ENCODE measurements at places on chromosomes 2 and 18. TPM values are rescaled to one million over a fixed set of nuclear protein-coding genes. Genes with fewer than 3 reads are reported as not detected.

Gene AQP4
- total RNA-seq: not detected

DNA sequence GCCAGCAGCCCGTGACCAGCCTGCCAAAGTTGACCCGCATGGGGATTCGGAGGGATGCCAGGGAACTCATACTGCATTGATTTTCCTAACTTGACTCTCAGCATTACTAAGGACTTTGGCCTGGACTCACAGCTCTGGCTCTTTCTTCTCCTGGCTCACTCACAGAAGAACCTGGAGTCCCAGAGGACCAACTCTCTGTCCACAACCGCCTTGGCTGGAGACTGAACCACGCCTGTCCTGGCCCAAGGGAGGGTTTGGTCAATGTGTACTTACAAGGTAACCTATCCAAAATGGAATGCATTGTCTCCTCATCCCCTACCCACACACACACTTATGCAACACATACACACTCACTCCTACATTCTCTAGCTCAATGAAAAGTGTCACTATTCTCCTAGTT is 135.6 kb upstream of the KLHL29 start:
- DNase-seq: peak; percentile 88

Gene CFAP53
- not detected for total RNA-seq

GRCh38 chr18:36780748-36781147 is 48.1 kb downstream of the TPGS2 start:
- DNase-seq: no peak

DNA sequence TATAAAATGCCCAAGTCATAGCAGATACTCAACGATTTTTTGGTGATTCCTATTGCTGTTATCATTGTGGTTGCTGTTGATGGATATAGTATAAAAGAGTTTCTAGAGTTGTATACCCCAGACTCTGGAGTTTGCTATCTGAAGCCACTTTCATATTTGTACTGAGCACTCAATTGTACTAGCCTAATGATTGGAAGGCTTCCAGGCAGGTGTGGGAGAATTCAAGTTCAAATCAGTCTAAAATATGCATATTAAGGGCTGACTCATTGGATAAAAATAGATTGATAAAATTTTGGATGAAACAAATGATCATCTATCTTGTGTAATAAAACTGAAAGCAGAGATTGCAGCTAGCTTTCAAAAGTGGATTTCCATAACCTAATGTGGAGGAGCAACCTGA is 122.9 kb downstream of the NEB start:
- DNase-seq: no peak

GRCh38 chr2:187302586-187302985 is 145.5 kb downstream of the CALCRL start:
- DNase-seq: no peak

DNA sequence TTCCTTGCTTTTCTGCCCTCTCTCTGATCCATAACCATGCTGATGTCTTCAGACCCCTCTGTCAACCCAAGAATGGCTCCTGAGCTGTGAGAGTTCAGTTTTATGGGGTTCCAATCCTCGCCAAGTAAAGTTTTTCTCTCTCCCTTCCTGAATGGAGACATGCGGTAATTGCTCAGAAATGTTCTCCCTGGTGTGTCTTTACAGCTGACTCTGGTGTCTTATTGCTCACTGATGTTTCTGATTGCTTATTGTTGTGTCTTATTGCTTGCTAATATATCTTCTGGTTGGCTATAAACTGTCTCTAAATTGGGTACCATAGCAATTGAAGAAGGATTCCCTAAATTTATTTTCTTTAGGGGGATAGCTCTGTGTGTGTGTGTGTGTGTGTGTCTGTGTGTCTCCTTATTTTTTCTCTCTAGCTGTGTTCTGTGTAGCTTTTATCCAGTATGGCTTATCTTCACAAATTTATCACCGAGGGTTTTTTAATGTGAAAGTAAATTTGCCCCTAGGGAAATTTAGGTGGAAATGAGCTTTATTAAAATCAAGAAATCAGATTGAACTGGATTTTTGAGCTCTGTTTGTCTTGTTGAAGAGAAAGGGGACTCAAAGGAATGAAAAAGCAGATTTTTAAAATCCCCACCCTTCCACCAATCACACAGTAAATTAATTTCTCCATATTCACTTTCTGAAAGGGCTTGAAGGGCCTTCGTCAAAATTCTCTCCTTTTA is 19.5 kb downstream of the MGAT5 start:
- DNase-seq: no peak

GRCh38 chr18:8744038-8744437 is 38.7 kb downstream of the MTCL1 start:
- DNase-seq: no peak

Gene ACVR1
- total RNA-seq: 67.4 TPM

Gene CHN1
- 9.8 TPM for total RNA-seq

Gene MAP2
- 24.7 TPM for total RNA-seq

Gene GAREM2
- 6.9 TPM for total RNA-seq

Gene RNU2-63P
- 11.5 TPM for total RNA-seq

Gene SEPTIN10
- total RNA-seq: 88.3 TPM

DNA sequence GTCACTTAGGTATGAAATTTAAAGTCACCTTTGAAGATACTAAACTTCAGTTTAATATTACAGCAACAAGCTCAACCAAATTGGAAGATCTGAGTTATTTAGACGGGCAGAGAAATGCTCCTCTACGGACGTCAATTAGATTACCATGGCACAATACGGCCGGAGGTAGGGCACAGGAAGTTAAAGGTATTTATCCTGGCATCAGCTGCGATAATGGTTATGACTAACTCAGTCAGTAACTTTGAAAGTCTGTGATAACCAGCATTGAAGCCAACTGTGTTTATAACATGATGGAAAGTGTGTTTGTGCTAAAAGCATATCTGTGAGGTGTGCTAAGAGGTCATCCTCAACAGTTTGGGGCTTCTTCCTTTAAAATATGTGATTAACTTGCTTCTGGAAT is 117.3 kb downstream of the WDSUB1 start:
- no peak for DNase-seq

DNA sequence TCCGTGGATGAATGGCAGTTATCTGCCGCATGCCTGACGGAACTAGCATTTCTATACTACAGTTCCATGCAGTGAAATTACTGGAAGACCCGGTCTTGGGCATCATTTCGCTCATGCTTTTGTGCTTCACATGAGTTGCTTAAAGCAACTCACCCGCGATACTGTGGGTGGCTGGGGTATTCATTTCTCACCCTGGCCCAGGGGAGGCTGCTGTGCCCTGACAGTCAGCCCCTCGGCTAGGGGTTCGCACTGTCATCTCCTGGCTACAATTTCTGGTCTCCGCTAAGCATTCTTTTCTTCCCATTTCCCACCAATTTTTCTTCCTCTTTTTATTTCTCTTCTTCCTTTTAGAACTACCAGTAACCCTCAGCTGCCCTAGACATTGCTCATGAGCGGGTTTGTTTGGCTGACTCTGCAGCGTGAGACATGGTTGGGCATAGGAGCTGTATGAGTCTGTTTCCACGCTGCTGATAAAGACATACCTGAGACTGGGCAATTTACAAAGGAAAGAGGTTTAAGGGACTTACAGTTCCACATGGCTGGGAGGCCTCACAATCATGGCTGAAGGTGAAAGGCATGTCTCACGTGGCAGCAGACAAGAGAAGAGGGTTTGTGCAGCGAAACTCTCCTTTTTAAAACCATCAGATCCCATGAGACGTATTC is 16.5 kb upstream of the CNDP2 start:
- no peak for DNase-seq

Gene PLCL1
- 7.5 TPM for total RNA-seq

- no peak for DNase-seq
Measured at GRCh38 chr2:206766057-206766930, 888 bp downstream of the FASTKD2 start.

- no peak for DNase-seq
Measured at GRCh38 chr2:182906454-182906853, 40.0 kb upstream of the FRZB start.

Gene DNAH6
- total RNA-seq: 0.46 TPM

DNA sequence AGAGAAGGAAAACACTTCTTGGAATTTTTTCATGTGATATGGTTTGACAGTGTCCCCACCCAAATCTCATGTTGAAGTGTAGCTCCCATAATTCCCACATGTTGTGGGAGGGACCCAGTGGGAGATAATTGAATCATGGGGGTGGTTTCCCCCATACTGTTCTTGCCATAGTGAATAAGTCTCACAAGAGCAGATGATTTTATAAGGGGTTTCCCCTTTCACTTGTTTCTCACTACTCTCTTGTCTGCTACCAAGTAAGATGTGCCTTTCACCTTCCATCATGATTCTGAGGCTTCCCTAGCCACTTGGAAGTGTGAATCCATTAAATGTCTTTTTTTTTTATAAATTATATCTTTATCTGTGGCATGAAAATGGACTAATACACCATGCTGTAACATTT is 250.7 kb downstream of the LPIN1 start:
- DNase-seq: no peak

DNA sequence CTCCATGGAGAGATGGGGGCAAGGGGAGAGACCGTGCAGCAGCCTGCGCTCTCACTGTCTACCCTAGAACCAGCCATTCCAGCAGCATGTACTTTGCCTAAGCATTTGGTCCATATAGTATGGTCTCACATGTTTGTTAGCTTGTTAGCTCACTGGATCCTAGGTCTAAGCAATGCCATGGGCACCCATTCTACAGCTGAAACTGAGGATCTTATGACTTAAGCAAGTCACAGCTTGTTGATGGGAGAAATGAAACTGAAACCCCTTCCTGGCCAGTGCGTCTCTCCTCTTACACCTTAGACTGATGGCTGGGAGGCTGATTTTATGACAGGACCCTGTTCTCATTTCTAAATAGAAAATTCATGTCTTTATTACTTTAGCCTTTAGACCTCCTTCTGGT is 90.1 kb downstream of the EPAS1 start:
- DNase-seq: no peak

DNA sequence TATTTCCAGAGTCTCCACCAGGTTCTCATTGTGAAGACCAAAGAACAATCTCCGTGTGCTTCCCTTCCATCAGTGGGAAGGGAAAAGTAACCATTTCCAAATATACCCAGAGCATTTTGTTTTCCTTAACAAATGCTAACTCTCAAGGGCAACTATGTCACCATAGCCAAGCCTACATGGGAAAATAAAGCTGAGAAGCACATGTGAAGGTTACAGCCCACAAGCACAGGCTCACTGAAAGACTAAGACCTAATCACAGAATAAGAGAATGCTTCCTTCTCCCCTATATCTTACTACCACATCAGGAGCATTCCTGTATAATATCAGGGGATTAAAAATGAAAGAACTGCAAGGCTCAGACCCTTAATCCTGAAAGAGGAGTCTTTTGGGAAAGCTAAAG is 28.2 kb downstream of the SP9 start:
- no peak for DNase-seq

GRCh38 chr2:28510184-28510583 is 14.3 kb downstream of the PLB1 start:
- DNase-seq: no peak

DNA sequence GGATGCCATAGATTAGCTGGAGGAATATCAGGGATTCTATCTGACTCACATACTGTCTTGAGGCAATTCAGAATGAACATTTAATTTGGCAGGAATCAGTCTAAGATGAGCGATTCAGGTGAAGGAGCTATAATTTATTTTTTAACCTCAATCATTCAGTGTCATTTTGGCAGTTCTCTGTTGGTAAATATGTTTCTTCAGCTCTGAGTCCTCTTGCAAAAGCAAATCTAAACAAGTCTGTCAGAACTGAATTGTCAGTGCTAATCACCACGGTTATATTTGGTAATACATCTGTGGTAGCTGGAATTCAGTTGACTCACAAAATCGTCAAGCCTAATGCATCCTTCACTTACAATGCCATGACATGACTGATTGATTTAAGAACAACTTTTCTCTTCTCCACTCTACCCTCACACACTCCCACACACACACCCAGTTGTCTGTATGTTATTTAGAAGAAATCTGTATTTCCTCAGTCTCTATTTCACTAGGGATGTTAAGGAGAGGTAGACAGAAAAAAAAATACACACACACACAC is 516.6 kb upstream of the NXPH2 start:
- DNase-seq: no peak

DNA sequence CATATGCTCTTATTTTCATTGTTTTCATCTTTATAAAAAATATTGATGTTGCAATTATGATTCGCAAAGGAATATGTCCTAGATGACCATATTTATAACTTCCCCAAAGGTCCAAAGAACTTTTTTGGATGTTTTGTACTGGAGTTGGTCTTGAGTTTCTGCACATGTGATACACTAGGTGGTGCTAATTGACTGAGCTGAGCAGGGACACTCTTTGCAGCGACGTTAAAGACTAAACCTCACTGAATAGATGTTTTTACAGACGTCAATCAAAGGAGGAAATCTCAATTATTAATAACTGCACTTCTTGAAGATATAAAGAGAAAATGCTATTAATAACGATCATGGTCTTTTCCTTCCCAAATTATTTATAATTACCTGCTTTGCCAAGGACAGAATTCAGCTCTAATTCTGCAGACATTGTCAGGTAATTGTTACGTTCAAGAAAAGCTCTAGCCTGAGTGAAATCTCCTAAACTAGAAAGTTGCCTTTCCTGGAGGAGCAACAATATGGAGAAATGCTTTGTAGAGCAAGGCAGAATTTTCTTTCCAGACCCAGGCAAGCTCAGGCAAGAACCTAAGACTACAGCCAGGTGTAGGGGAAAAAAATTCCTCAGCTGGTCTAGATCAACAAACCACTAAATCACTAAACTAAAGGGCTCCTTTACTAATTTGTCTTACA is 119.3 kb upstream of the RBBP8 start:
- DNase-seq: no peak

DNA sequence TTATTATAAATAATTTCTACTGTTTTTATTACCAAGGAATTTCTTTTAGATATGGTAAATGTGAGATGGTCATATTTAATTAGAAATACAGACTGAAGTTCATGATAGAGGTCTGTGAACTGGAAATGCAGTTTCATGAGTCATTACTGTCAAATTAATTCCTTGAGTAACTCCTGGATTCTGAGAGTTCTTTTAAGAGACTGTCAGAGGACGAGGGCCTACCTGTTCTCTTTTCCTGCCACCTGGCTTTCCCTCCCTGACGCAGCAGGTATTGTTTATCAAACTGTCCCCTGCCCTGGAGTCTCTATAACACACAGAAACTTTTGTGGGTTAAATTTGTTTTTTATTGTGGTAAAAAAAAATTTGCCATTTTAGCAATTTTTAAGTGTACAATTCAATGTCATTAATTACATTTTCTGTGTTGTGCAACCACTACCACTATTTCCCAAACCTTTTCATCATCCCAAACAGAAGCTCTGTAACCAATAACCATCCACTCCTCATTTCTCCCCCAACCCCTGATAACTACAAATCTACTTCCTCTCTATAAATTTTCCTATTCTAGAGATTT is 142.6 kb downstream of the DIS3L2 start:
- DNase-seq: no peak

- DNase-seq: no peak
Measured at GRCh38 chr2:209719034-209719433, 52.6 kb upstream of the UNC80 start.

Gene ANKRD30BL
- total RNA-seq: not detected

GRCh38 chr2:206408323-206409320 is 34.7 kb upstream of the ADAM23 start:
- DNase-seq: no peak

DNA sequence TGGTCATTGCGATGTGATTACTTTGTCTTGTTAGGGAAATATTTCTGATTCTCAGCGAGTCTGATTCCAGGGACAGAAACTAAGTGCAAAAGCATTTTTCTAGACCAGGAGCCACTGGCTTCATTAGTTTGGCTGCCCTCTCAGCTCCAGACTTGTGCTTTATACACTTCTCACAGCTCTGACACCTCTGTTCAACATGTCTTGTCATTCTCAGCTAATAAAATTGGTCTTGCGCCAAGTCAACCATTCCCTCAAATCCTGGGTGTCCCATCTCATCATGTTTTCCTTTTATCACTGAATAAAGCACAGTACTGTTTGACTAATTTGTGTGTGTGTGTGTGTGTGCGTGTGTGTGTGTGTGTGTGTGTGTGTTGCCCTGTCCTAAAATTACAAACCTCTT is 215.5 kb upstream of the EPHA4 start:
- no peak for DNase-seq

All from posterior vena cava (tissue), 2 donors.